ENCODE measurements at places on chromosomes 5 and 9. TPM values are rescaled to one million over a fixed set of nuclear protein-coding genes. Genes with fewer than 3 reads are reported as not detected.

The NPR2 gene
- total RNA-seq, result 7.5 TPM

The KLHL3 gene
- total RNA-seq, result 3.8 TPM

The C5orf52 gene
- not detected for total RNA-seq

The RPS14 gene
- total RNA-seq, result 3,255 TPM

The CCNO gene
- 0.35 TPM for total RNA-seq

The NANS gene
- total RNA-seq, result 67.0 TPM

DNA sequence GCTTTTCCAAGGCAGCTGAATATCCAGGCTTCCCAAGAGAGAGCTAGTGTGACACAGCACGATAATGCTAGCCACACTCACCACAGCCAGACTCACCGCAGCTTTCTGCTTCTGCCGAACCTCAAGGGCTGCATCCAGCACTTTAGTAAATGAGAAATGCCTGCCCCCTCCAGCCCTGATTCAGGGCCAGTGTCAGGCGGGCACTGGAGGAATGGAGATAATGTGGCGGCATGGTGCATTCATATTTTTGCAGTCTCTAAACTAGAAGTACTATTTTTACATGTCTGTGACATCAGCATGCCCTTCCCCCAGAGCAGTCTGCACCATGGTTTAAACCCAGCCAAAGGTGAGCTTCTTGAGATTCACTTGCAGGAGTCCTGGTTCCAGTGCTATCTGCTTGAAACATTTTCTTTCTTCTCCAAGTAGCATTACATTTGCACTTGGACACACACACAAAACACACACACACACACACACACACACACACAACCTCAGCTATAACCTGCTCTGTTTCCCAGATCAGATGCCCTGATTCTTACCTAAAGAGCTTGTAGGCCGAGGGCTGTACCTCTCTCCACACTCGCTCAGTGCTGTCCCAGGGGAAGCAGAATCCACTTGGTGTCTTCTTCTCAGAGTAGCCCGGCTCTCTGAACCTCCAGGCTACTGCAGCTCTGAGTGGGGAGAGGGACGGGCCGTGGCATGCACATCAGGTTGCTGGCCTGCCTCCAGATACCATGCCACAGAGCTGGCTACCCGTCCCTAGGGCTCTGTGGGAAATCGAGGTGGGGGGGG is at the start of gene FGF1:
Gene FGF1 (minus strand): TSS at position 673 of the 792 bp plus-strand sequence. CDS start 71,963 bp downstream, outside the sequence.
- no peak for DNase-seq

- no peak for DNase-seq
Observed at GRCh38 chr5:124521461-124522230, 224.8 kb downstream of the ZNF608 start.

DNA sequence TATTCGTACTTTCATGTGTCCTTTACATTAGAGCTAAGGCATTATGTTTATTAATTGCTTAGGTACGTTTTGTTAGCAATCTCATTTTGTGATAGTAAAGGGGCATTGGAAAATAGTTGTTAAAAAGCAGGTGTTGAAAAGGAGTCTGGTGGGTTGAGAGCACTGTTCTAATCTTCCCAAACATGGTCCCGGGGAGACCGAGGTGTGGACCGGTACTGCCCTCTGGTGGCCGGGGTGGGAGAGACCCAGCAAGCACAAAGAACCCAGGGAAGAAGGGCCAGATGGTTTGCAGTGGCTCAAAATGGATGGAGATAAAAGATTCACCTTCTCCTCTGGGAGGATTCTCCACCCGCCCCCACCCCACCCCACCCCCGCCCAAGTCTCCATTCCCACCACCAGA is 26.1 kb downstream of the IDNK start:
- DNase-seq, result peak; percentile 83

GRCh38 chr5:61263561-61264272 is 68.3 kb upstream of the ZSWIM6 start:
- no peak for DNase-seq

- DNase-seq, result no peak
Observed at GRCh38 chr5:14569948-14570691, 11.5 kb upstream of the OTULINL start.

DNA sequence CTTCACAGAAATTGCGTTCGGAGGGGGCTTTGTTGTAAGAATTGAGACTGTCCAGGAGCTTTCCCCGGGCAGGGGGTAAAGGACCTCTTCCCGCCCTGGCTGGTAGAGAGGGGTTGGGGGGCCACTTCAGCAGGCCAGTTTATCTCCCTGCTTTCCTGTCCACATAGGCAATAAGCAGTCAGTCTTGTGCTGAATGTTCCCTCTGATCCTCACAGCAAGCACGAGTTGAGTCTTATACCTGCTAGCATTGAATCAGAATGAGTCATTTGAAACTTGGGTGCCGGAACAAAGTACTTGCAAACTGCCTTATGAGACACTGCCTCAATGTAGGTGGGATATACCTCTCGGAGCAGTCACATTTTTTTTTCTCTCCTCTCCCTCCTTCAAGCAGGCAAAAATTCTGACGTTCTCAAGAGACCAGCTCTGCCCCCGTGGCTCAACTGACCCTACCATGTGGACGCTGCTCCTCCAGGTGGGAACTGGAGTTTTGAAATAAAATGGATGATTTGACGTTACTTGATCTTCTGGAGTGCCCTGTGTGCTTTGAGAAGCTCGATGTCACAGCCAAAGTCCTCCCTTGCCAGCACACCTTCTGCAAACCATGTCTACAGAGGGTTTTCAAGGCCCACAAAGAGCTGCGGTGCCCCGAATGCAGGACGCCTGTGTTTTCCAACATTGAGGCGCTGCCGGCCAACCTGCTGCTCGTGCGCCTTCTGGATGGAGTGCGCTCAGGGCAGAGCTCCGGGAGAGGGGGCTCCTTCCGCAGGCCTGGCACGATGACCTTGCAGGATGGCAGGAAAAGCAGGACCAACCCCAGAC is 1.3 kb downstream of the SH3RF2 start:
- DNase-seq, result peak; percentile 46

- peak; percentile 11 for DNase-seq
Observed at GRCh38 chr9:13322828-13323550, 43.5 kb upstream of the MPDZ start.

DNA sequence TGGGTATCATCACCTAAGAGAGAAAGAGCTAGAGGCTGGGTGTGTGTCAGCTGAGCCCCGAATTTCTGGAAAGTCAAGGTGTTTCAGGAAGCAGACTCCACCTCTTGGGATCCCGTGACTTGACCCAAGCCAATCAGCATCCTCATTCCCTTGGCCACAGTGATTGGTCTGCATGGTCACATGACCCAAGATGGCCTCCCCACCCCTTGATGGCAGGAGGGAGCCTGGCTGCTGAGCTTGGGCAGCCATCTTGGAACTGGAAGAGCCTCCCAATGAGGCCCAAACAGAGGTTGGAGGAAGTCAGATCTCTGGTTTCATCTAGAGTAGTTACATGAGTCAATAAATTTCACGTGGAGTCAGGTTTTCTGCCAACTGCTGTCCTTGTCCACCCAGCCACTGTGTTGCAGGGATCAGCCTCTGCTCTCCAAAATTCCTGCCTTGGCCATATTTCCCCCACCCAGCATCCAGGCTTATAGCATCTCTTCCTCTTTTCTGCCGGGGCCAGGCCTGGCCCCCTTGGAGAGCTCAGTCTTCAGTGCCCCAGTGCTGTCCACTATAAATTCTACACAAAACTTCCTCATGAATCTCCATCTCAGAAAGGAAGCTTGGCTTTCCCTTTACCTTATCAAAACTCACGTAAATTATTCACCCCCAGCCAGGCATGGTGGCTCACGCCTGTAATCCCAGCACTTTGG is 17.2 kb upstream of the SUSD3 start:
- peak; percentile 65 for DNase-seq

DNA sequence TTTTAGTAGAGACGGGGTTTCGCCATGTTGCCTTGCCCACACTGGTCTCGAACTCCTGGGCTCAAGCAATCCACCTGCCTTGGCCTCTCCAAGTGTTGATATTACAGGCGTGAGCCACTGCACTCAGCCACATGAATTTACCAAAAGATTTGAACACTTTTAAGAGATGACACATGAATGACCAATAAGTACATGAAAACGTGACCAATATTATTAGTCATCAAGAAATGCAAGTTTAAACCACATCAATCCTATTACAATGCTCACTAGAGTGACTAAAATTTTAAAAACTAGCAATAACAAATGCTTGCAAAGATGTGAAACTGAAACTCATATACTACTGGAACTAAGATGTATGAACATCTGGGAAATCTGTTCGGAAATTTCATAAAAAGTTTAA is 54.3 kb downstream of the NR6A1 start:
- DNase-seq, result no peak

DNA sequence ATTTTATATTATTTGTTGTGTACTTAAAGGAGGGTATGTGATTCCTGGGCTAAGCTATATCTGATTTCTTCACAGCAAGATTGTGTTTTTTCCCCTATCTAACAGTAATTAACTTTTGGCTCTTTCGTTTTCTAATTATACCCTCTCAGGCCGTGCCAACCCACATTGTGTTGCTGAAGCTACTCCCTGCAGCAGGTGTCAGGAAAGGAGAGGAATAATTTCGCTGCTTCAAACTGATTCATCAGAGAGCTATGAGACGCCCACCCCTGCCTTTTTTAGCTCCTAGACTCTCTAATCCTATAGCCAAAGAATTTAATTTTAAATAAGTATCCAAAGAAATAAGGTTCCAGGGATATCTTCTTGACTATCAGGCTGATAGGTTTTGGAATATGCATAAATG is 3.8 kb downstream of the CAVIN4 start:
- no peak for DNase-seq

DNA sequence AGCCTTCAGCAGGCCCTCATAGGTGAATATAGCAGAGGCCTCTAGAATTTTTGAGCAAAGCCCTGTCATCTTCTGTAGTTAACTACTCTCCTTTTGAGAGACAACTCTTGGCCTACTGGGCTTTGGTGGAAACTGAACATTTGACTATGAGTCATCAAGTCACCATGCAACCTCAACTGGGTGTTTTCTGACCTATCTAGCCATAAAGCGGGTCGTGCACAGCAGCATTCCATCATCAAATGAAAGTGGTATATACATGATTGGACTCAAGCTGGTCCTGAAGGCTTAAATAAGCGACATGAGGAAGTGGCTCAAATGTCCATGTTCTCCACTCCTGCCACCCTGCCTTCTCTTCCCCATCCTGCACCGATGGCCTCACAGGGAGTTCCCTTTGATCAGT is 1115.5 kb downstream of the TAF11L14 start:
- no peak for DNase-seq

DNA sequence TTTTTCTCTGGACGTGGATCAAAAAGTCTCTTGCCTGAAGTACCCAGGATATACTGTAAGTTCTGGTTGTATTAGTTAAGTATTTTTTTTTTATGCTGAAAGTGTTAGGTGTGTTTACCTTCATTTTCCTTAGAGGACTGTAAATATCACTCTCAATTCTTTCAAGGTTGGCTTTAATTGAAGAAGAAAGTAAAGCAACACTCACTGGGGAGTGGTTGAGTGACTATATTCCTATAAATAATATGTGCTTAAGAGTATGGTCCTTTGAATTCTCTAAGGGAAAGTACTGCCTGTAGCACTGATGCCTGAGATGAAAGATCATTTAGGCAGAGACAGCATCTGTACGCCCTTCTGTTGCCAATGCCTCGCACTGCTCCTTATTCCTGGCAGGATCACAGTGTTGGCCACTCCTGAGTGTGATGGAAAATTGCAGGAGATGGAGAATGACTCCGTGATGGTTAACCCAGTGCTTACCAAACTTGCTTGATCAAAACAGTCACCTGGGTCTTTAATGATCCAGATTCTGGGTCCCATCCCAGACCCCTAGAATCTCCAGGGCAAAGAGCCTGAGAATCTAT is 182.0 kb upstream of the MPDZ start:
- no peak for DNase-seq

DNA sequence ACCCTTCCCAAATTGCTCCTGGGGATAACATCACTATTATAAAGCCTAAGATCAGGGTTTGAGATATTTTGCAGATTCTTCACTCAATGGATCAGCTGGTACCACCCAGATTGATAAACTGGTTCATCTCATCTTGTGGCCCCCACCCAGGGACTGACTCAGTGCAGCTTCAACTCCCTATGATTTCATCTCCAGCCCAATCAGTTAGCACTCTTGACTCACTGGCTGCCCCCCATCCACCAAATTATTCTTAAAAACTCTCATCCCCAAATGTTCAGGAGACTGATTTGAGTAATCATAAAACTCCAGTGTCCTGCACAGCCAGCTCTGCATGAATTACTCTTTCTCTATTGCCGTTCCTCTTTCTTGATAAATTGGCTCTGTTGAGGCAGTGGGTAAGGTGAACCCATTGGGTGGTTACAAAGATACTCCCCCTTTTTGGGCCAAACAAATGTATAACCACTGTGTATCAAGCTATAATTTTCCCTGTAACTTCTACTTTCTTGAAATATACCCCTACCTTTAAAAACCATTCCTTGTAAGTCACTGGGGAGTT is 263.3 kb upstream of the IL12B start:
- no peak for DNase-seq
